ENCODE measurements at places on chromosomes 4 and X.

- no peak for DNase-seq
Observed at GRCh38 chrX:2689773-2690666, 1.1 kb upstream of the CD99 start.

DNA sequence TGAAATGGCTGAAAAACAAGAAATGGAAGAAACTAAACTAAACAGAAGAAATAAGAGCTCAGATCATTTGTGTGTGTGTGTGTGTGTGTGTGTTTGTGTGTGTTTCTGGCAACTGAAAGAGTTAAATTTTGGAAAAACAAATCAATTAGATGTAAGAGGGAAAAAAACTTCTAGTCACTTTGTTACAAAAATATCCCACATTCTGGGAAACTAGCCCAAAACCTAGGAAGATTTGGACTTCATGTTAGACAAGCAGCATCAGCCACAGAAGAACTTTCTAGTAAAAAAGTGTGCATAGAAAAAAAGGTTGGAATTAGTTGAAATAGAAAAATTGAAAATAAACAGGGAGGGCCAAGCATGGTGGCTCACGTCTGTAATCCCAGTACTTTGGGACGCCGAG is 111.6 kb upstream of the PRKG2 start:
- no peak for DNase-seq

DNA sequence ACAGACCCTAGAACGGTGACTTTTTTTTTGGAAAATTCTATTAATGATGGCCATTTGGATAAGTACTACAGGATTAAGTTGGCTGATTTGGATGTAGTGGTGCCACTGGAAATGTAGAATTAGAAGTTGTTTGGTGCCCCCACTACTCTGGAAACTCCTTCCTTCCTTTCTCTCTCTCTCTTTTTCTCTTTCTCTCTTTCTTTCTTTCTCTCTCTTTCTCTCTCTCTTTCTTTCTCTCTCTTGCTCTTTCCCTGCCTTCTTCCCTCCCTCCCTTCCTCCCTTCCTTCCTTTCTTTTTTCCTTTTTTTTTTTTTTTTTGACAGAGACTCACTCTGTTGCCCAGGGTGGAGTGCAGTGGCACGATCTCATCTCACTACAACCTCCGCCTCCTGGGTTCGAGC is 2.7 kb downstream of the GAR1 start:
- DNase-seq, result no peak

GRCh38 chr4:152956650-152957436 is 20.7 kb downstream of the FHDC1 start:
- DNase-seq, result no peak

DNA sequence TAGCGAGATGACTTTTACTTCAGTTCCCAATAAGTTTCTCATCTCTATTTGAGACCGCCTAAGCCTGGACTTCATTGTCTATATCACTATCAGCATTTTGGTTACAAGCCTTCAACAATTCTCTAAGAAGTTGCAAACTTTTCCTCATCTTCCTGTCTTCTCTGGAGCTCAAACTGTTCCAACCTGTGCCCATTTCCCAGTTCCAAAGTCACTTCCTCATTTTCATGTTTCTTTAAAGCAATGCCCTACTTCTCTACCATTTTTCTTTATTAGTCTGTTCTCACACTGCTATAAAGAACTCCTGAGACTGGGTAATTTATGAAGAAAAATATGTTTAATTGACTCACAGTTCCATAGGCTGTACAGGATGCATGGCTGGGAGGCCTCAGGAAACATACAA is 251.9 kb downstream of the TECRL start:
- no peak for DNase-seq

DNA sequence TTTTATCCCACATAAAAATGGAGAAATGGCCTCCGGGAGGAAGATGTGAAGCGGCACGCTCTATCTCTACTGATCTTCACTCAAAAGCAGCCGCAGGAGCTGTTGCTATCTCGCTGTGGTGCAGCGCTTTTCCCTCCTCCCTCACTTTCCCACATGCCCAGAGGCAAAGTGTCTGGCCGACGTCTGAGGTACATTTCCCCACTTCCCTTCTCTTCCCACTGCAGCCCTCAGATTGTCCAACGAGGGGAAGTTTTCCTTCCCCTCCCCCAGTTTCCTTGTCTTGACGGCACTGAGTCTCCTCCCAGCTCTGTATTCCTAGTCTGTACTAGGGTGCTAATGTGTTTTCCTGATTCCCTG is 660 bp upstream of the COL25A1 start:
- no peak for DNase-seq

DNA sequence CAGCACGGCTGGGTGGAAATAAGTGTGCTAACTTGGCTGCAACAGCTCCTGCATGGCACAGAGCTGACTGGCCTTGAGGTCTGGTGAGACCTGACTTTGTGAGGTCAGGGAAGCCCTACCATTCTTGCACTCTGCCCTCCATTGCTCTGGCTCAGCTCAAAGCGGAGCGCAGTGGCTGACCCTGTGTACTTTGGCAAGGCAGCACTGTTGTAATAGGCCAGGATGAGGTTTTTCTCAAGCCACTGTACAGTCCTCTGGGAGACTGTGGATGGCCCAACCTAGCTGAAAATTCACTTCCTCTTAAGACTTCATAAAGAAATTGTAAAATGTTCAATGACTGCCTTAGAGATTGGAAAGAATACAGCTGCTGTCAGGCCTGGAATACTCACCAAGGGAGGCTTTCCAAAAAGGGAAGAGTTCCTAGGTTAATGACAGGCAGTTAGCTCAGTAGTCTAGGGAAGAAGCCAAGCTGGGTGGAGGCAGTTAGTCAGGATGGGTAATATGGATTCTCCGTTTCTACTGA is 129.8 kb downstream of the GUCY2F start:
- no peak for DNase-seq

DNA sequence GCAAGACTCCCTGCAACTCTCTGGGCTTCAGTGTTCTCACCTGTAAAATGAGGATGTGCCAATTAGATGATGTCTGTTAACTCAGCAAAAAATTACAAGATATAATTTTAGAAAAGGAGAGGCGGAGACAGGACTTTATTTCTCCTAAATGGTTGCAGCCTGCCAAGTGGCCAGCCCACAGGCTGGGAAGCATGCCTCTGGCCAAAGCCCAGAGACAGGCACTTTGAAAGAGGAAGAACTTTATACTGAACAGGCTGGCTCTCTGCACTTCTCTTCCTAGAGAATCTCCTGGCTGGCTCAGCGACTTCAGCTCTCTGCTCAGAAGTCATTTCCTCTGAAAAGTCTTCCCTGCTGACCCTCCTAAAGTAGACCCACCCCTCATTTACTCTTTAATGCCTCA is 3.7 kb downstream of the PRDM5 start:
- DNase-seq, result no peak

GRCh38 chr4:15348695-15349094 is 79.1 kb upstream of the C1QTNF7 start:
- no peak for DNase-seq

GRCh38 chrX:110182865-110183264 is 135.0 kb downstream of the AMMECR1 start:
- DNase-seq, result no peak

GRCh38 chrX:17597836-17598439 is 139.4 kb upstream of the SCML1 start:
- DNase-seq, result no peak

DNA sequence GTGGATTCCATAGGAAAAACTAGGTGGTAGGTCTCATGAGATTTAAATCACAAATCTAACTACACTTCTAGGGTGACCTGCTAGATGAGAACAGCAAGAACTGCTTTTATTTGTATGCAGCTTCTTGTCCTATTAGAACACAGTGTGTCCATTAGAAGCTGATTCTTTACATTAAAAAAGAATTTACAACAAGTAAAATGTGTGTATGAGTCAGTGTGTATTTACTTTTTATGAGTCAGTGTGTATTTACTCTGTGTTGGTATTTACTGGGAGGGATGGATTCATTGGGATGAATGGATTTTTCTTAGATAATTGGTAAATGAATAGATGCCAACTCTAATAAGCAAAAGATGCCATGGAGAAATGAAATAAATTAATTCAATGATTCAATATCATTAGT is 40.6 kb upstream of the XPNPEP2 start:
- DNase-seq, result no peak

DNA sequence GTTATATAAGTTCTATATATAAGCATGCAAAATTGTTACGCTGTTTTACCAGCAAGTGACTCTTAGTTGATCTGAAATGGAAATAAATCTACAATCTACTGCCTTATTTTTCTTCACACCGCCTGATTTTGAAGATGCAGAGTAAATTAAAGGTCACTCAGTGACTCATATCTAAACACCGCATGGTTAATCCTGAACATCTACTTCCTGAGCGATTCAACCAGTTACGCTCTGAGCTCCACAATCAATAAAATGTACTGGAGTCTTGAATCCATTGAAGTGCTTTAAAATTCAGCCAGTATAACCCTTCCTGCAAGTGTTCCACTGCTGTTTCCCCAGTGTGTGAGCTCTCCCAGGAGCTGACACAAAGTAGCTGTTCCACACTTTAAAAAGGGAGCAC is 192.8 kb downstream of the SLC7A11 start:
- no peak for DNase-seq

- DNase-seq, result no peak
Observed at GRCh38 chr4:120555058-120555457, 367.5 kb downstream of the PRDM5 start.

DNA sequence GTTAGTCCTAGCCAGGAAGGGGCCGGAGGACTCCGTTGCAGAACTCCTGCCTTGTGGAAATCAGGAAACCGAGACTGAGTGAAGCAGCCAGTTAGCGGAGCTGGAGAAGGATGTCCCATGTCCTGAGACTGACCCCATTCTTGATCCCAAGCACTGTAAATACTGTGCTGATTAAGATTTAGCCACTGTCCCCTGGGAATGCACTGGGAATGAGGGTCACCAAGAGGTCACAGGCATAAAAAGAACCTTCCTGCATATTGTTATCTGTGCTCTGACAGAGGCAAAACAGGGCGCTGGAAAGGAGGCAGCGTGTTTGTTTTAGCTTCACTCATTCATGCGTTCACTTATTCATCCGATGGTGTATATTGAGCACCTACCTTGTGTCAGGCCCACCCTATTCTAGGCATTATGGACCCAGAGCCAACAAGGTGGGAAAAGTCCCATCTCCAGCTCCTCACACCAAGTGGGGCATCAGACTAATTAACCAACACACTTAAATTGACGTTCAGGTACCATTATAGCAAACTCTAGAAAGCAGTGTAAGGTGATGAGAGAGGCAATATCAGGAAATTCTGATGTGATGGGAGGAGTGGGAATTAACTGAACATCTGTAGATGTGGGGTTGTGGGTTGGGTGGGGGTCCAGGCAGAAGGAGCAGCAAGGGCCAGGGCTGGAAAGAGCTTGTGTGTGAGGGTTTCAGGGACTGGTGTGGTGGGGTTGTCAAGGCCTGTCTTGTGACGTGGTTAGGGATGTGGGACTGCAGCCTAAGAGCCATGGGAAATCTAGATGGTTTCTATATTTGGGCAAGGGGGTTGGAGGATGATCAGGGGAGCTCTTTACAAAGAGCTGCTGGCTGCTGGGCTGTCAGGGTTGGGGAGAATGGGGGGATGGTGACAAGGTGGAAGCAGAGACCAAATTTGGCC is 10.6 kb upstream of the SLC2A9 start:
- DNase-seq, result no peak

DNA sequence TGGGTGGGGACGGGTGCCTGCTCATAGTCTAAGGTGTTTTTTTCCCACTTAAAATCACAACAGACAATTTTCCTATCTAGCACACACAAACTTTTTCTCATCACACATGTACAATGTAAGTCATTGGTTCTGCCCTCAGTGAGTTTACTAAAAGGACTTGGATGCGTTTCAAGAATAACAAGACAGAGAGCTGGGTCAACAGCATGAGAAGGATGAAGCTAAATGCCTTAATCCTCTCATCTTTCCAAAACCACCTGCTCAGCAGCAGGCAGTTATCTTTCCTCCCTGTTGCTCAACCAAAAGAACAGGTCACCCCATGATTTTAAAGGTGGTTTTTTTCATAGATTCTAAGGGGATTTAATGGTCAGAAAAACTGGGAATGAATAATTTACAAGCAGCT is 40.1 kb downstream of the OFD1 start:
- DNase-seq, result no peak

DNA sequence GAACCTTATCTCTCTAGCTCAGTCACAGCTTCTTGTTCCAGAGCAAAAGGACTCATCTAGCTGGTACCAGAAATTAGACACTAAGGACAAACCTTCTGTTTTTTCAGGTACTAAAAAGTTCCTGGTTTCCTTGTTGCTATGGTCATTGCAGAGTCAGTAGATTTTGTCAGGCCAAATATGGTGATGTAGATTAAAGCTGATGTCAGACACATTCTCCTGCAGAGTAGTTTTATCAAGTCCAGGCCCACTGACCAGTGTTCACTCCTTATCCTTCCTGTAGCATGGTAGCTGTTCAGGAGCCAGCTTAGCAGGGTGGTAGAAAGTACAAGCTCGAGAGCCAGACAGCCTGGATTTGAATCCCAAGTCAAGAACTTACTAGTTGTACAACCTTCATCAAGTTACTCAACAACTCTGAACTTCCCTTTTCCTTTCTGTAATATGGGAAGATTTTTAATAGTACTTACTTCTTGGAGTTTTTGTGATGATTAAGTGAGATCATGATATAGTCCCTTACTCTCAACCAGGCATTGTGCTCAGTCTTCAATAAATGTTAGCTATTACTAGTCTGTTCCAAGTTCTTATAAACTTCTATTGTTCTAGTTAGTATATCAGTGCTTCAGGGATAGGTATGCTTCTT is 17.9 kb downstream of the OCRL start:
- DNase-seq, result no peak

DNA sequence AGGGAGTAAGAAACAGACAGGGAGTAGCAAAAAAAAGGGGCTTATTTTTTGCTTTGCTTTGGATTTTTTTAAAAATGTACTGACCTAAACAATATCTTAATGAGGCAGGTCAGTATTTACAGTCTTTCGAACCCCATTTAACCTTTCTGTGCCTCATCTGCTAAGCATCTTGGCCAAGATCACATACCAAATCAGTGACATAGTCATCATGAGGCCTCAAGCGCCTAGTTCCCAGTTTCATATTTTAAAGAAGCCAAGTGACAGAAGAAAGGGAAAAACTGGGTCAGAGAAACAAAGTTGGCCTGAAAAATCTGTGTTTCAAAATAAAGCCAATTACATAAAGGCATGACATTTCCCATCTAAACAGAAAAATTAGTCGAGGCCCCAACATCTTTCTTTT is 94.6 kb upstream of the WDR44 start:
- DNase-seq, result no peak

DNA sequence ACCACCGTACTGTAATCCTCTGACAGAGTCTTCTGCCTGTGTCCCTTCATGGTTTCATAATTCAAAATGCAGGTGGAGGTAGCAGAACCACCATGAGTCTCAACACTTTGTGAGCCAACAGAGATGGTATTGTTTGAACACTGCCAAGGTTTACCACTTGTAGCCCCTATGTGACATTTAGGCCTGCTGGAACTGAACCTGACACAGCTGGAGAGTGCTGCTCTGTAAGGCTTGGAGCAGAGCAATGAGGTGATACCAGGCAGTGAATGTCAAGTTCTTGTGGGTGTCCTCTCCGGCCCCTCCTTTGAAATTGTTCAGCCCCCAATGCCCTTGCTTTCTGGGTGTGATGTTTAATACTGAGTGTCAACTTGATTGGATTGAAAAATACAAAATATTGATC is 1042.9 kb downstream of the ARAP2 start:
- DNase-seq, result no peak

Data from activated naive CD4-positive, alpha-beta T cell treated with Interleukin-2 at 50 U/mL for 16 hours (primary cell).